ENCODE measurements at places on chromosomes 16 and 17.
A peak's percentile ranks its signal among the peaks of the same experiment; 100 is the strongest.

DNA sequence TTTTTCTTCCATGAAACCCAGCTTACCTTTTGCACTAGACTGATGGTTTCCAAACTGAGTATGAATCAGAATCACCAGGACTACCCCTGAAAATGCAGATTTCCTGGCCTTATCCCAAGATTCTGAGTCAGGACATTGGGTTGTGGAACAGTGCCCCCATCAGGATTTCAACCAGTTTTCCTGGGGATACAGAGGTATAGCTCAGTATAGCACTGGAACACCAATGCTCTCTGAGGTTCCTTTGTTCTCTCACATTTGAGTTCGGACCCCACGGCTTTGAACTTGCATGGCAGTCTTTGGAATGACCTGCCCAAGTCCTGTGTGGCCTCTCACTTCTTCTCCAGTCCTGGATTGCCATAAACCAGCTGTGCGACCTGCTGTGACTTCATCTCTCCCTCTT lies 12.8 kb upstream of the CCL8 start:
- no peak overlapping the region for H3K27ac ChIP-seq
- H3K27me3 ChIP-seq: no peaks in the 10 kb centered on the region
- H3K36me3 ChIP-seq: no peaks in the 10 kb centered on the region
- DNase-seq: no peak
- peaks cover 11% of the 10 kb centered on the region for H3K4me1 ChIP-seq

GRCh38 chr17:56074361-56074890 lies 78.8 kb upstream of the ANKFN1 start:
- H3K27me3 ChIP-seq: no peaks in the 10 kb centered on the region
- H3K27ac ChIP-seq: no peak overlapping the region
- no peaks in the 10 kb centered on the region for H3K4me1 ChIP-seq
- H3K36me3 ChIP-seq: no peaks in the 10 kb centered on the region

DNA sequence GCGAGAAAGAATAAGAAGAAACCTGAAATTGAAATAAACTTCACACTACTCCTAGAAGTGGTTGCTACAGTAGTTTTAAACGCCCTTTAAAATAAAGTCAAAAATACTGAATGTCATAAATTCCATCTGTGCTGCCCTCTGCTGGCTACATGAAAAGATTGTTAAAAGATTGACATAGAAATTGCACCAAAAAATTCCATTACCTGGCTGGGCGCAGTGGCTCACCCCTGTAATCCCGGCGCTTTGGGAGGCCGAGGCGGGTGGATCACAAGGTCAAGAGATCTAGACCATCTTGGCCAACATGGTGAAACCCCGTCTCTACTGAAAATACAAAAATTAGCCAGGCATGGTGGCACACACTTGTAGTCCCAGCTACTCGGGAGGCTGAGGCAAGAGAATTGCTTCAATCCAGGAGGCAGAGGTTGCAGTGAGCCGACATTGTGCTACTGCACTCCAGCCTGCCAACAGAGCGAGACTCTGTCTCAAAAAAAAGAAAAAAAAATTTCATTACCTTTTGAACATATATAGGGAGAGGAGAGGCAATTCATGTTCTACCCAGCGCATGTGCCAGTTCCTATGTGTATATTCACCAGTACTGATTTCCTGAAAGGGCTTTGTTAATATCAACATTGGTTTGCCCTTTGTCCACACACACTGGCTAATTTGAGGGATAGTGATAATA lies 36.5 kb downstream of the CYTH1 start:
- DNase-seq: no peak
- H3K27me3 ChIP-seq: no peaks in the 10 kb centered on the region
- H3K4me1 ChIP-seq: peaks cover 56% of the 10 kb centered on the region
- no peak overlapping the region for H3K4me3 ChIP-seq
- no peaks in the 10 kb centered on the region for H3K36me3 ChIP-seq
- H3K27ac ChIP-seq: peak overlapping the region; percentile 85

DNA sequence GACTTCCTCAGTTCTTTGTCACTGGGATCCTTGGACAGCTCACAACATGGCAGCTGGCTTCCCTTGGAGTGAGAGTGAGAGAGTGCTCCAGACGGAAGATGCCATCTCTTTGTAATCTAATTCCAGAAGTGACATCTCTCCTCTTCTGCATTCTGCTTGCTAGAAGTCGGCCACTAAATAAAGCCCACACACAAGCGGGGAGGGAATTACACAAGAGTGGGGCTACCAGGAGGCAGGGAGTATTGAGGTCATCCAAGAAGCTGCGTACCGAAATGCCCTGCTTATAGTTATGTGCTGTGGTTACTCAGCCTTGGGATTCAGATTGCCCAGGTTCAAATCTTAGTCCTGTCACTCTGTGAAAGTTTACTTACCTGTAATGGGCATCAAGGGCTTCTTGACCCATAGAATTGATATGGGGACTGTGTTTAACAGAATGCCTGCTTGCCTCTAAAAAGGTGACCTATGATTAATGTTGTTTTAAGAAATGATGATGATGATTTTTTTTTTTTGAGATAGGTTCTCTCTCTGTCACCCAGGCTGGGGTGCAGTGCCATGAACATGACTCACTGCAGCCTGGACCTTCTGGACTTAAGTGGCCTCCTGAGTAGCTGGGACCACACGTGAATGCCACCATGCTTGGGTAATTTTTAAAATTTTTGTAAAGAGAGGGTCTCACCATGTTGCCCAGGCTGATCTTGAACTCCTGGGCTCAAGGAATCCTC lies 120.9 kb upstream of the HS3ST2 start:
- no peaks in the 10 kb centered on the region for H3K36me3 ChIP-seq
- H3K4me3 ChIP-seq: no peak overlapping the region
- no peaks in the 10 kb centered on the region for H3K4me1 ChIP-seq

GRCh38 chr16:10799736-10800135 lies 18.9 kb downstream of the TVP23A start:
- no peaks in the 10 kb centered on the region for H3K4me1 ChIP-seq
- DNase-seq: no peak
- no peaks in the 10 kb centered on the region for H3K27me3 ChIP-seq
- H3K4me3 ChIP-seq: no peak overlapping the region
- H3K27ac ChIP-seq: no peak overlapping the region

DNA sequence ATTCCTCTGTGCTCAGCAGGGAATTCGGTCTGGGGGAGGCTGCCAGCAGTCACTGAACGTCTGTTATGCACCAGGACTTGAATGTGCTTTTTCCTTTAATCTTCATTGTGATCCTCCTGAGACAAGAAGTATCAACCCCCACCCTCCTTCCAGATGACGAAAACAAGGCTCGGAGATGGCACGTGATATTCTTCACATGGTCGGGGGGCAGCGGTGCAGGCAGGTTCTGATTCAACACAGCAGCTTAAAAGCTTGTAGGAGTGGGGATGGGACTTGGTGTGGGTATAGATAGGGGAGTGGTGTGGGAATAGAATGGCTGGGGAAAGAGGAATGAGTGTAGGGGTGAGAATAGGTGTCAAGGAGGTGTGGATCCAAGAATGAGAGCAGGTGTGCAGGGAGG lies 6.4 kb downstream of the NECAB2 start:
- peaks cover 10% of the 10 kb centered on the region for H3K27me3 ChIP-seq
- no peak overlapping the region for H3K27ac ChIP-seq
- no peak for DNase-seq

All from tibial nerve (tissue), 4 donors.